ENCODE measurements at places on chromosomes 12 and 14.

- no peak for DNase-seq
These were observed 10.1 kb upstream of the MANSC4 start for GRCh38 chr12:27790179-27790578.

GRCh38 chr12:104046306-104046705 is 3.7 kb downstream of the GLT8D2 start:
- DNase-seq: no peak

DNA sequence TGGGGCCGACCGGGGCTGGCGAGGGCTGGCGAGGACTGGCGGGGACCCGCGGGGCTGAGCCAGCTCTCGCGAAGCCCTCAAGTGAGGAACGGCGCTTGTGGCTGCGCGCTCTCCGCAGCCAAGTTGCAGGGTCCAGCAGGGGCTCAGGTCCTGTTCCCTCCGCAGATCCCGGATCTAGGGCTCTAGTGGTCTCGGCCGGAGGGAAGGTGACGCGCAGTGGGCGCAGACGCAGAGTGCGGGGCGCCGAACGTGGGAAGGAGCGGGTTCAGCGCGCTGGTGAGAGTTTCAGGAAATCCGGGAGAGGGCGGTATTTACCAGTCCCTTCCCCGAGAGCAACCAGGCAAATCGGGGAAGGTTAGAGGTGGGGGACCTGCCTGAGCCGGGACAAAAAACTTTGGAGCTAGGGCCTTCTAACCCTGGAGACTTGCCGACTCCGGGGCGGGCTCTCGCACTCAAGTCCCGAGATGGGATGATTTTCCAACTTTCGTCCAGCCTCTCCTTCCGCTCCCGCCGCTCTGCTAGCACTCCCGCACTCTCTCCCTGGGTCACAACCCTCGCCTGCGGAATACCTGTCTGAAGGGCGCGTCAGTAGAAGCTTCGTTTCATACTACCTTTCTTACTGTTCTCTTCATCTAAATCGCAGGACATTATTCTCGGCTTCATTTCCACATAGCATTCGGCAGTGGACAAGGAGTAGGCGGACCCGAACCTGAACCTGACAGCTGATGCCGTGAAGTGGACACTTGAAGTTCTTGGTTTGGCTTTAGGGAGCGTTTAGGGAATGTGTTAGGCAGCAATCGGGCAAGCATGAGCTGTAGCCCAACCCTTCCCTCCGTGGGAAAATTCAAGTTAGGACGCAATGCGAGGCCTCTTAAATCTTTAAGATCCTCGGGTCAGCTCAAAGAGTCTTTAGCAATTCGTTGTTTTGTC is 13.6 kb upstream of the PAX9 start:
- peak; percentile 70 for DNase-seq

DNA sequence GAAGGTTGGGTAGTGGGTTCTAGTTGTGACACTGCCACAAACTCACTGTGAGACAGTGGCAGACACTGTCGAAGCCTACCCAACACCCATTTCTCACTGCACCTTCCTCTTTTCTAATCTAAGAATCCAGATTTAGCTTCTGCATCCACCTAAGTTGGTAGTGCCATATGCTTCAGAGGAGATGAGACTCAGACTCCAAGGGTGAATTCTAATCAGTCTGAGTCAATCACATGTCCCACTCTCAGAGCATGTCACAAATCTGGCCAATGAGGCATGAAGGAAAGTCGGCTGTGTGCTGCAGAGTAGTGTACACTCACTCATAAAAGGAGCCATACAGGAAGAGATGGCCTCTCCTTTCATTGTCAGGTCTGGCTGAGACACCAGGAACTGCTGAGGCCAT is 102.1 kb upstream of the RAP1B start:
- no peak for DNase-seq

DNA sequence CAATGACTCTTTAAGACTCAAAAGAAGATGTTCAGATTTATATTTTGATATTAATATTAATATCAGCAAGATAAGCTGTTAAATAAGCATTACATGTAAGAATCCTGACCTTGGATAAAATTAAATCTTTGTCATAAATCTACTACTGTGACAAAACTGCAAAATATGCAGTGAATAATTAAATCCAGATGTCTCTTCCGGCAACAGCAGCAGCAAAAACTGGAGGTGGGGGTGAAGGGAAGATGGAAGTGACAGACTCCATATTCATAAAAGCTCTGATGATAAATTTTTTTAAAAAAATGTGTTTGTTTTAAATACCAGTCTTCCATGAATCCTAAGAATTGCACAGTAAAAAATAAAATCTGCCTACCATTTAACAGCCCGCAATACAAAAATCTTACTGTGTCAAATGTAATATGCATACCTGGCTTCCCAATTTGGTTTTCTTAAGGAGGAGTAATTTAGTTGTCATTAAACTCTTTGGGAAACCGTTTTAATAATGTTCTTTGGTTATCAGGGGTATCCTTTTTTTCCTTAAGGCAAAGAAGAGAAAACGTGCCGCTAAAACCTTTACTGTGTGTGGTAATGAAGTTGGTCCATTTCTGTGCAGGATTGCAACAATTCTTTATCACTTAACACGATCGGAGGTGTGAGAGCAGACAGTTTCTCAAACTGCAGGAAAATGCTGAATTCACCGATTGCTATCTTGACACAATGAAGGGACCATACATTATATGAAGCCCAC is 478.2 kb downstream of the DIO2 start:
- DNase-seq: no peak

DNA sequence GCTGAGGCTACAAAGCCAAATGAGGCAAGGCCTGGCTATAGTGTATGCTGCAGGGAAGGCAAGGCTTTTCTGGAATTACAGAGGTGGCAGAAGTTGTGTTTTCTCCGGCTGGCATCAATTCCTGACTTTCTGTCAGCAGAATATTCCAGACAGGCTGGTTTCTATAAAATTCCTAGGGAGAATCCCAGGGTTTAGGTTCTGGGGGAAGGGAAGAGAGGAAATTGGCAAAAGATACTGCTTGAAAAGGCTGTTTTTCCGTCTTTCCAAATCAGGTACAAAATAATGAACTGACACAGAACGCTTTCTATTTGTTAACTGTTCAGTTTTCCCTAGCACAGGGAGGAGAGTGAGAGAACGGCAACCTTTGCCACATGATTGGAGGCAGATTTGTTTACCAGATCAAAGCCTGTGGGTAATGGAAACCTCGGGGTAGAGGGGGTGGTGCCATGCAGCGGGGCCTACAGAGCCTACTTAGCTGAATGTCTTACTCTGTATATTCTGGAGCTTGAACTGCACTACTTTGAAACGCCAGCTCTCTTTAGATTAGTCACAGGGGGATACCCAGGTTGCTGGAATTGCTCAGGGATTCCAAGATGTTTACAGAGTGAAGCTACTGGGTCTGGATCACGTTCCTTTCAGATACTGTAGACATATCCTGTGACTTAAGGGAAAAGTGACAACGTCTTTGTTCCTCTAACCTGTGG is 65.8 kb upstream of the DACT1 start:
- DNase-seq: no peak
